ENCODE measurements at places on chromosomes 2 and 18.
A peak's percentile ranks its signal among the peaks of the same experiment; 100 is the strongest.

- no peak for DNase-seq
Observed at GRCh38 chr2:177747384-177747783, 325.2 kb downstream of the PDE11A start.

- no peak for DNase-seq
Observed at GRCh38 chr2:112582314-112582746, 2.1 kb upstream of the CHCHD5 start.

- DNase-seq: no peak
Observed at GRCh38 chr2:119580550-119581072, 36.4 kb downstream of the CFAP221 start.

DNA sequence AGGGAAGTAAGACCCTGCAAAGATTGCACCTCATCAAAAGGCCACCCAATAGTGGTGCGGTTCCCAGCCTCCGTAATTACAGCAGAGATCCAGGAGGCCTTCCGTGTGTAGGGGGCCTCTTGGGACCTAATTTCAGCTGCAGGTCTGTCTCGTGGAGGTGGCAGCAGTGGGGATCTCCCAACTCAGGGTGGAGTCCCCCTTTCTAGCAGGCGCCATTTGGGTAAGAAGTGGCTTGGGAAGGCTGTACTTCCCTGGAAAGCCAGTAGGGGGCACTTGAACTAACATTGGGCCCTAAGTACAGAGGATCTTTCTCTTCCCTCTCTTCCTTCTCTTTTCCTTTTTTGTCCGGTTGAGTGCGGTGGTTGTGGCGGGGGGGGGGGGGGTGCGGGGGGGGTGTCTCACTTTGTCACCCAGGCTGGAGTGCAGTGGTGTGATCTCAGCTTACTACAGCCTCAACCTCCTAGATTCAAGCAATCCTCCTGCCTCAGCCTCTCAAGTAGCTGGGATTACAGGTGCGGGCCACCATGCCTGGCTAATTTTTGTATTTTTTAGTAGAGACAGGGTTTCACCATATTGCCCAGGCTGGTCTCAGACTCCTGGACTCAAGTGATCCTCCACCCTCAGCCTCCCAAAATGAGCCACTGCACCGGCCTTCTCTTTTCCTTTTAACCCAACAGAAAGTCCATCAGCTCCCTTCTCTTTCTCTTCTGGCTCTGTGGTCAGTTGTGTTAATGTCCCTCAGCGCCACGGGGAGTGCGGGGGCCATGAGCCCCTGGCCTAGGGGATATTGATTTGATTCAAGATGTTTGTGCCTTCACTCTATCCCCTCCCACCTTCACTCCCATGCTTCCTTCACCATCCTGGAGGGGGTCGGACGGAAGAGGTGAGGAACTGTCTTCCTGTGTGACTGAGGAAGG, 32.0 kb downstream of the CENPO start:
- no peak for DNase-seq

DNA sequence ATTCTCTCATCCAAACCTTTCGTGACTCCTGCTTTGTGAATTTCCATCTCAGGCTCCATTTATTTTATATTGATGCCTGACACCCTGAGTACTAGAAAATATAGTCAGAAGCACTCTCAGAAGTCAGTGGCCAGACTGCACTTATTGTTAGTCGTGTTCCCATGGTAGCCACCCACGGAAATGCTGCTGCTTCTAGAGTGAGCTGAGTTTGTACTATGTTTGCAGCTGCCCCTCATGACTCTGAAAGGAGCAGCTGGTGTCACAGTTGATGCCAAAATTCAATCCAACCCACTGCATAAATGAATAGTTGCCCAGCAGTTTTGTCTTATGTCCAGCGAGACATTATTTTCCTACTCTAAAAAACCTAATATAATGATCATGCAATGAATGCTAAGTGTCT, 265.2 kb upstream of the SPHKAP start:
- DNase-seq: no peak

DNA sequence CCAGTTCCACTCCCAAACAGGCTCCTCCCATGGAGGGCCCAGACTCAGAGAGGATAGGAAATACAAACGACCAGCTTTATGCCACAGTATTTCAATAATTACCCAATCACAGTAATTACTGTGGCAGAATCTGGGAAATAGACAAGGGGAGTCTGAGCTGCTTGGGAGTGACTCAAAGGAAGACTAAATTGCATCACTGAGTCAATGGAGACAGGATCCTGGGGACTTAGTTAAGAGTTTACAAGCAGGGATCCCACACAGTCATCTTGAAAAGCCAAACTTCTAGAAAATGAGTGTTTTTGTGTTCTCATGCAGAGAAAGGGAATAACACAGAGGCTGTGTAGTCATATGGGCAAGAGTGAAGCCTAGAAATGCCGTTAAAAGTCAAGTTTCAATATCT, 1142.1 kb downstream of the CNTNAP5 start:
- no peak for DNase-seq

DNA sequence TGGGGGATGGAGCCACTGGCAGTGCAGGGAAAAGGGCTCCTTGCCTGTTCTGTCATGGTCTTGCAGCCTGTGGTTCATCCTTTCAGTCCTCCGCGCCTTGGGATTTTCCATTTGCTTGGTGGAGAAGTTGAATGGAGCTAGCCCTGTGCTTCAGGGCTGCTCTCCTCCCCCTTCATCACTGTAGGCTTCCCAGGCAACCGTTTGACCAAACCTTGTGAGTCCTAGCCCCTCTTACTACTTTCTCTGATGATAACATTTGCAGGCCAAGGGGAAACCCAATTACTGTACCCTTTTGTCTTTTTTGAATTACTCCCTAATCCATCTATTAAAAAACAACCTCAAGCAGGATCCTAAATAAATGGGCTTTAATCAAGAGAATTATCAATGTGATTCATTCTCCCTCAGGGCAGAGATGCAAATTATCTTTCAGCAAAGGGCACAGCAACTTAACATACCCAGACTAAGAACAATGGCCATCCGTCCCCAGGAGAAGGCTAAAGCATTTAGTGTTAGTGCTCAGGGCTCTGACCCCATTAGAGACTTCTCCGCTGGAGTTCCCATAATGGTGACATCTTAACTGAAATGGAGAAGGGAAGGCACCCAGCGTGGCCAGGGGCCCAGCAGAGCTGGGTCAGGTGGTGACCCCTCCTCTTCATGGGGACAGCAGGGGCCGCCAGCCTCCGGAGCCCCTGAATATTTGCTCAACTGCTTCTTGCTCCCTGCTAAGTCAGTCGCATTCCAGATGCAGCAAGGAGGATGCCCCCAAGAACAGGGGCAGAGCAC, 40.7 kb downstream of the RHOB start:
- DNase-seq: no peak

DNA sequence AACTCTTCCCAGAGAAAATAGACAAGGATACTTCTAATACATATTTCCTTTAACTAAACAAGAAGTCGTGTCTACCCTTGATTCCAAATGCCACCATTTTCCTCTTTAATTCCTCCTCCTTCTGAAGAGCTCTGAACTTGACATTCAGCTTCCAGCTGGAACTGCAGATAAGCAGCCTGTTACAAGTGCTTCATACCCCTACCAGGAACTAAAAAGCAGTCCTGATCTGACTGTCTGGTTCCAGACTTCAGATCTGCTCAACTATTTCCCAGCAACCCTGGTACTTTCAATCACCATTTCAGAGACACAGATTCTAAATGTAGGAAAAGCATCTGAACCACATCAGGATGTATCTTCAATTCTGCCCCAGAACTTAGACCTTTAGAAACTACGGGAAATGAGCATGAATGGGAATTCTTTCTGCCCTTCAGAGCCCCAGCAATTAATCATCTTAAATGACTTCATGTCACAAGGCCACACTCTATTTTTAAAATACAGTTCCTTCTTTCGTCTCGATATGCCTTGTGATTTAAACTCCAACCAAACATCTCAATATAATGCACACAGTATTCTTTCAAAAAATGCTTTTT, 159.5 kb downstream of the L3MBTL4 start:
- DNase-seq: no peak

- DNase-seq: no peak
Observed at GRCh38 chr2:31877008-31877407, 133.8 kb downstream of the MEMO1 start.

DNA sequence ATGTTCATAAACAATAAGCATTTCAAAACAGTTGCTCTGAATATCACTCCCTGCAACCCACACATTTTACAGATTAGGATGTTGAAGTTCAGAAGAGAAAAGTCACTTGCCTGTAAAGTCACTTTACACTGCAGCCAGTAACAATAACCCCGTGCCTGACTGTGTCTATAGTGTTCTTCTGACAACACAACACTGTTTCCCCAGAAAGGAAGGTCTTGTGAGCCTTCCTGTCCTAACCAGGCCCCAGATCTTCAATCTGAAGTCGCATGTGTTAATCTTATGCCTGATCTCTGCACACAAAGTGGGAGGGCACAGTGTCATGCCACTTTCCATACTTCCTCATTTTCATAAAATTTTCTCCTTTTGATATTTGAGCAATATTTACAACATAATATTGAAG, 120.2 kb downstream of the FEZ2 start:
- no peak for DNase-seq

GRCh38 chr2:24262421-24262970, 87.6 kb downstream of the FAM228A start:
- DNase-seq: no peak

DNA sequence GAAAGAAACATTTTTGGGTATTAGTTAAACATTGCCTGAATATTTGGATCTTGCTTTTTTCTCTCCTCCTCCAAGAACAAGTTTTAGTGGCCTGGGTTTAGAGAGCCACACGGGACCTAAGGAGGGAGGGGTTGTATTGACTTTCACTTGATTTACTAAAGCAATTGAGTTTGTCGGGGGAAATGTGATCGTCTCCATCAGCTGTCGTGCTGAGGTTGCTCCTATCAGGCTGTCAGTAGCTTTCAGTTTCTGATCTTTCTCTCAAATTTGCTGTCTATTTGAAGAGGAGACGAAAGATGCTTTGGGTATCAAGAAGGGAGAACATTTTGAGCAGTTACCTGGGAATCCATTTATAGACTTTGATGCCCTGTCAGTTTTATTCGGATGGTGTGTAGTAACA, 106.0 kb downstream of the SETBP1 start:
- no peak for DNase-seq

DNA sequence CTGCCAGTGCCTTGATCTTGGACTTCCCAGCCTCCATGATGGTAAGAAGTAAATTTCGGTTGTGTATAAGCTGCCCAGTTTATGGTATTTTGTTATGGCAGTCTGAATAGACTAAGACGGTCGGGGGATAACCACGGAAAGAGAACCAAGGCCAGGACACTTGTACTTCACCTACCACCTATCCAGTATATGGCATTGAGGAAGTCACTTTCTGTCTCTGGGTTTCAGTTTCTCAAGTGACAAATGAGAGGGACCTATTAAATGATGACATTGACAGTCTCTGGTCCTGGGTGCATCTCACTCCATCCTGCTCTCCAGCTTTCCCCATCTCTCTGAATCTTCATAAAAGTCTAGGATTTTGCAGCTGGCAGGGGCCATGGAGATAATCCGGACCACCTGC, 183.8 kb upstream of the MSH6 start:
- DNase-seq: no peak

DNA sequence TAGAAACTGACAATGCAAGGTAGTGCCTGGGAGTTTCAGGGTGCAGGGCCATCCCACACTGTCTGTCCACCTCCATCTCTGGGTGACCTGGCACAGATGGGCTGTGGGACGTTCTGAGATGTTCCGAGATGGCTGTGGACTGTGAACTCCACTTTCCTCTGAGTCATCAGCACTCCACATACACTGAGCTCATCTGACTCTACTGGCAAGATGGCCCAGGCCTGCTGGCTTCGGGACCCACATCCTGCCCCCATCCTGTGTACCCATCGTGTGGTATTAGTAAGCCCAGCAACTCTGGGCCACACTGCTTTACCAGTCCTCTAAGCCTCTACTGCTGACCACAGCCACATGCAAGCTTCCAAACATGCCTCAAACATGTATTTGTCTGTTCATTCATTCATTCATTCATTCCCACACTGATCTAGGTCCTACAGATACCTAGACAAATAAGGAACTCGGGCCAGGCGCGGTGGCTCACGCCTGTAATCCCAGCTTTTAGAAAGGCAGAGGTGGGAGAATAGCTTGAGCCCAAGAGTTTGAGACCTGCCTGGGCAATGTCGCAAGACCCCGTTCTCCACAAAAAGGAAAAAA, 124.8 kb upstream of the CXCR4 start:
- DNase-seq: no peak

GRCh38 chr2:17748745-17749144, 4.9 kb downstream of the SMC6 start:
- no peak for DNase-seq

GRCh38 chr18:53698907-53699306, 525.6 kb downstream of the MBD2 start:
- DNase-seq: no peak

- no peak for DNase-seq
Observed at GRCh38 chr2:74564222-74564621, 9.7 kb downstream of the DOK1 start.

DNA sequence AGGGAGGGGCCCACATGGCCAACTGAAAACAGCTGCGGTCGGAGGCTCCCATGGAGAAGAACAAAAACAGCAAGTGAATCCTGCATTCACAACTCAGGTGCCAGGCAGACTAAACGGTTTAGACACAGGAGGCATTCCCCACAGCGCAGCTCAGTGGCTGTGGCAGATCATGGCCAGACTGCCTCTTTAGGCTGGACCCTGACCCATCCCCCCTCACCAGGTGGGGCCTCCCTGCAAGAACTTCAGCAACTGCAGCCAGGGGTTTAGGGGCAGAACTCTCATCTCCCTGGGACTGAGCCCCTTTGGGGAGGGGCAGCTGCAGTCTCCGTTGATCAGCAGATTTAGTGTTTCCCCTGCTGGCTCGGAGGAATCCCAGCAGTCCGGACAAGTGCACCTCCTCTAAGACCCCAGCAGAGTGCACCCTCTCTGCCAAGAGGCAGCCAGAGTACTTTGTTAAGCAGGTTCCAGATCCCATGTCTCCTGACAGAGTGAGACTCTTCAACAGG, 346.7 kb downstream of the SS18 start:
- DNase-seq: no peak

- peak; percentile 48 for DNase-seq
Observed at GRCh38 chr2:15177103-15177502, 384.0 kb downstream of the NBAS start.

GRCh38 chr18:47403949-47404348, 152.5 kb upstream of the SKOR2 start:
- no peak for DNase-seq

DNA sequence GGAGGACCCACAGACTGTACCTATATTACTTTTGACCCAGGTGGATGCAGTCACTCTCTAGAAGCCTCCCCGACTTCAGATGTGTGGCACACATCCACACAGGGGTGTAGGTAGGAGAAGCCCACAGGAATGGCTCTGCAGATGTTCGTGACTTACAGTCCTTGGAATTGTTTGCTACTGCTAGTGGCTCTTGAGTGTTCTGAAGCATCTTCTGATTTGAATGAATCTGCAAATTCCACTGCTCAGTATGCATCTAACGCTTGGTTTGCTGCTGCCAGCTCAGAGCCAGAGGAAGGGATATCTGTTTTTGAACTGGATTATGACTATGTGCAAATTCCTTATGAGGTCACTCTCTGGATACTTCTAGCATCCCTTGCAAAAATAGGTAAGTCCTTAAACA, 605 bp downstream of the SLC9A4 start:
- DNase-seq: no peak
